Stimulated activated naive CD8-positive, alpha-beta T cell treated with anti-CD3 and anti-CD28 coated beads, Interleukin-15, Interleukin-2, amounts not matched to agents 100 U/mL and 50 U/mL, for 24 hours (primary cell): ENCODE measurements at places on chromosomes 1 and 21.
A peak's percentile ranks its signal among the peaks of the same experiment; 100 is the strongest.

- DNase-seq = no peak
Observed at GRCh38 chr1:229640455-229640854, 14.4 kb downstream of the URB2 start.

GRCh38 chr1:18253093-18253492, 145.5 kb downstream of the IGSF21 start:
- no peak for DNase-seq

DNA sequence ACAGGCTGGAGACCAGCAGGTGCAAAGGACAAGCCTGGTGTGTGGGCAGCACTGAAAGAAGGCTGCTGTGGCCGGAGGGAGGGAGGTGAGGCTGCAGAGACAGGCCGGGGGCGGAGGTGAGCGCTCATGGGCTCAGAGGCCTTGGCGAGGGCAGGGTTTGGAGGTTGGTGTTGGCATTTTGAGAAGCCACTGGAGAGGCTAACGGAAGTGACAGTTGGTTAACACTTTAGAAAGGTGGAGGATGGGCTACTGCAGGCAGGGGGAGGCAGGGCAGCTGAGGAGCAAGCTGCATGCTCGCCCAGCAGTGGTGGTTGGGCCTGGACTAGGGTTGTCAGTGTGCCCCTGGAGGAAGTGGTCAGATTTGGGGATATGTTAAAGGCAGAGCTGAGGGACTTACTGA, 37.5 kb downstream of the QSOX1 start:
- DNase-seq = no peak

DNA sequence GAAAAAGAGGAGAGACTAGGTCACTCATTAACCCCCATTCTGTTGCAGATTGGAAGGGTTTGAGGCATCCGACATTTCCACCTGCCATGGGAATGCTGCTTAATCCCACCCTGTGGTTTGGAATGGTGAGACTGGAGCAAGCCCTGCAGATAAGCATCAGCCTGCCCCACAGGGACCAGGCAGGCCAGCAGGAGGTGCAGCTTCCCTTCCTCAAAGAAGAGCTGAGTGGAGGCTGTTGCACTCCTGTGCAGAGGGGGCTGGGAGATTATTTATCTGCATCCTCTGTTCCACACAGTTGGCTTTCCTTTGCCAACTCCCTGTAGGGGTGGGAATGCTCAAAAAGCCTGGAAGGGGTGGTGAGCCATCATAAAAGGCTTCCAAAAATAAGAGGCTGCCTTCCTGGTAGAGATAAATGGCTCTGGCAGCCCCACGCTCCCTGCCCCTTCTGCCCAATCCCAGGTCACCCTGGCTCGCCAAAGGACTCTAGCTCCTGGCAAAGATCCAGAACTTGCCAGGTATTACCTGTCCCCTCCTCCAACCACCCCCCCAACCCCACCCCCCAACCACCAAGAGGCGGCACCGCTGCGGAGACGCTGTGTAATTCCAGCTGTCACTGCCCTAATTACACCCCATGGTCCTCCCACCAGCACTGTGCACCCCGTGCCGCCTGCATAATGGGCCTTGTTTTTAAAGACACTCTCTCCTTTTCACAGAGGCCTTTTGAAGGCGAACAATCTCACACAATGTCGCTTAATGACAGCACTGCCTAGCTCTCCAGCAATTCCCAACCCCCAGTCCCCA, 83.0 kb upstream of the ZC3H12A start:
- DNase-seq = no peak

DNA sequence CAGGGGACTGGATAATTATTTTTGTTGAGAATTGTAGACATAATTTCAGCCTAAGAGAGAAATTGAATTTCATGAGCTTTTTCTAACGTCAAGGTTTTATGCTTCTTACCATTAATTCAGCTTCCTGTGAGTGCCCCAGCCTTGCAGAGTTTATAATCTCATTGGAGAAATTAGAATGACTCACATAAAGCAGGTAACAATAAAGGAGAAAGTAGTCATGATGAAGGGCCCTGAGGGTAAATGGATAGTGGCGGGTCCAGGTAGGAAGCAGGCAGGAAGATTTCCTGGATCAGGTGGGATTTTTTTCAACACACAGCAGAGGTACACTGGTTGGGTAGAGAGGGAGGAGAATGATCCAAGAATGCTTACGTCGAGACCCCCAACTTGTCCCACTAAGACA, 311.4 kb downstream of the BARHL2 start:
- no peak for DNase-seq

- DNase-seq = no peak
Observed at GRCh38 chr1:246476771-246477170, 30.3 kb downstream of the SMYD3 start.

DNA sequence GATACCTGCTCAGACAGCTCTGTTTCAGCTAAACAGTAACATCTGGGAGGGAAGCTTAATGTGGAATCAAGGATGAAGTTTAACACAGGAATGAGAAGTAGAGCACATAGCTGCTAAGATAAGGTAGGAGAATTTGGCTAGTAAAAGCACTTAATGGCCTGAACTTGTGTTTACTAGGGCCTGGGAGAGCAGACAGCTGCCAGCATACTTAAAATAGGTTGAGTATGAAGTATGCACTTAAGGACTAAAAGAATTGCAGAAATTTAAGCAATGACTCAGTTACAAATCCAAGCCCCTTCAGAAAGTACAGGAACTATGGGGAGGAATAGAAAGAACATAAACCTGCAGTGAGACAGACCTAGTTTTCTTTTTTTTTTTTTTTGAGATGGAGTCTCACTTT, 53.0 kb downstream of the BACH1 start:
- DNase-seq = no peak

DNA sequence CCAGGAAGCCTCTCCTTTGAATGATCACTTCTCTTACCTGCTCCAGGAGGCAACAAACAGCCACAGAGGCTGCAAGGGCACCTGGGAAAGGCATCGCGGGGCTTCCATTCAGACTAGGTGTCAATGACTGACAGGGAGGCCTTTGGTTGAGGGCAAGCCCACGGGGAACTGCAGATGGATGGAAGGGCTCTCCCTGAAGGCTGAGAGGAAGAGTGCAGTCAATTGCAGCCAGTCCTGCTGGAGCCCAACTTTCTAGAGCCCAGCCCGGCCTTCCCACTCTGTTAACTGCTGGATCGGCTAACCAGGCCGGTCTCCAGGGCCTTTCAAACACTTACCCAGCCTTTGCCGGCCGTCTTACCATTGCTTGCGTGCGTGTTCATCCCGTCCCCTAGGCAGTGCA, 89.3 kb downstream of the LACTBL1 start:
- DNase-seq = no peak

- no peak for DNase-seq
Observed at GRCh38 chr1:213474054-213474453, 423.0 kb downstream of the RPS6KC1 start.

DNA sequence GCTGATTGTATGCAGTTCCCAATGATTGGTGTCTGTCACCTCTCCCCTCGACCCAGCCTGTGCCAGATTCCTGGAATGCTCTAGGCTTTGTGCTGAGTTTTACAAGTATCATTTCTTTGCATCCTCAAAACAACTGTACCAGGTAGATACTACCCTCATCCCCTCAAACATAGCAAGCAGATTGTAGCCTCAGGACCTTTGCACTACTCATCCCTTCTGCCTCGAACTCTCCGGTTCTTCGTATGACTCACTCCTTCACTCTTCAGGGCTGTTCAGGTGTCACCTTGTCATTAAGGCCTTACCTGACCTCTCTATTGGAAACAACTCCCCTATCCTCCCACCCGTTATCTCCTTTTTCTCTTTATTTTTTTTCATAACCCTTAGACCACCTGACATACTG, 8.0 kb downstream of the KCNC4 start:
- DNase-seq = no peak

DNA sequence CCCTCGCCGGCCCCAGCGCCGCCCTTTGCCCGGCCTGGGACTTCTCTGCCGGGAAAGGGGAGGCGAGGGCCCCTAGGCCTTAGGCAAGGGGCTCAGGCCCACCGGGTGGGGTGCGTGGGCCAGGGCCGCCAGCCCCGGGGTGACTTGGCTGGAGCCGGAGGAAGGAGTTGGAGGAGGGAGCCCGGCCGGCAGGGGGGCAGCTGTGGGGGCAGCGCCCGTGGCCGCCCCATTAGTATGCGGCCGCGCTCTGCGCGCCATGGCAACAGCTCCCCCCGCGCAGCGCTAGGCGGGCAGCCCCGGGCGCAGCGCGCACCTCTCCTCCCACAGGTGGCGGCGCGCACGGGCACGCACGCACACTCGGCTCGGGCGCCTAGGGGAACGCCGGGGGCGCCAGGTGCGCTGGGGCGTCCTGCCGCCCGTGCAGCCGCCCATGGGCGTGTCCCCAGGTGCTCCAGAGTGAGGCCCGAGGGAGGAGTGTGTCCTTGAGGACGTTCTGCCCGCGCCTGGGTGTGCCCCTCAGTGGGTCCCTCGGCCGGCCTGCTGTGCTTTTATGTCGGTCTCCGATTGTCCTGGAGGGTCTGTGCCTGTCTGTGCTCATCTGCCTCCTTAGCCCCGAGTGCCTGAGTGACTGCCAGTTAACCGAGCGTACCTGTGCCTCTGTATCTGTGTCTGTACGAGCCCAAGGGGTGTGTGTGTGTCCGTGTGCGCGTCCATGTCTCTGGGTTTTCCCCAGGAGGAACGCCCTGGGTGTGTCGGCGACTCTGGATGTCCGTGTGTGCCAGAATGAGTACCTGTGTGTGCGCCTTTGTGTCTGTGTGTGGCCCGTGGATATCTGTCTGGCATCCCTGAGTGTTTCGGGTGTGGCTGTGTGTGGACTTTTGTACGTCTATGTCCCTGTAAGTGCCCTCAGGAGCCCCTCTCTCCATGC, 38.2 kb upstream of the WASF2 start:
- peak; percentile 63 for DNase-seq

DNA sequence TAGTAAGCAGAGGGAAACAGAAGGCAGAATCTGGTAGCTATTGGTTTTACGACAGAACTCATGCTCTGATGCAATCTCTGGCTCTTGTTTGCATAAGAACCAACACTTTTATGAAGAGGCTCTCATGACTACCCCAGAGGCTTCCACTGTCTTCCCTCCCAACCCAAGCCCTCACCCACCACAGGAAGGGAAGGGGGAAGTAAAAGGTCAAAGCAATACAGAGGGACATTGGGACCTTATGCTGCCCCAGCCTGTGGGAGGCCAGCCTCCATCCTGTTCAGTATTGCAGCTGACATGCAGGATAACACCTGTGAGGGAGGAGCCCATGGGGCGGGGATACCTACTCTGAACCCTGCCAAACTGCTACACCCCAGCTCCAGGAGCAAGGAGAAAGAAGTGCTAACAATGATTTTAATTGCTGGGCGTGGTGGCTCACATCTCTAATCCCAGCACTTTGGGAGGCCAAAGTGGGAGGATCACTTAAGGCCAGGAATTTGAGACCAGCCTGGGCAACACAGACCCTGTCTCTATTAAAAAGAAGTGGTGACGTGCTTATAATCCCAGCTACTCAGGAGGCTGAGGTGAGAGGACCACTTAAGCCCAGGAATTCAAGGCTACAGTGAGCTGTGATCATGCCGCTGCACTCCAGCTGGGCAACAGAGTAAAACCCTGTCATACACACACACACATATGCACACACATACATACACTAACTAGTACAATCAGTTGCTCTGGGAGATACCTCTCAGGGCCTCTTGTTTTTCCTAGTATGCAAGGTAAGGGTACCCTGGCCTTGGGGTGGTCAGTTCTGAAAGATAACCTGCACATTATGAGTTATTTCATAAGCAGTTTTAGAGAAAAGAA, 9.5 kb downstream of the MR1 start:
- peak; percentile 32 for DNase-seq

DNA sequence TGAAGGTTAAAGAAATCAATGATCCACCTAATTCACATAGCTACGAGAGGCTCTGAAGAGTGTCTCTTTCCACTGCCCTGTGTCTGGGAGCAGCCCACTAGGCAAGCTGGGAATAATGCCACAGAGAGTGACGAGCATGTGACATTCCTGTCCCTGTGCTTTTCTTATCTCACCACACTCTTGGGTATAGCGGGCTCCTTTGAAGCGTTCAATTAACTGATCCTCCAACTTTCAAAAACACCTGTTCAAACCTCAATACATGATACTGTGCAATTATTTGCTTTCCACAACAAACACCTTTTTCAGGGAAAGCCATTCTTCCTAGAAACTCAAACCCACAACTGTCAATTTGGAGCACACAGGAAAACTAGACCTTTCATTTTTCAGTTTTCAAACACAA, 43.4 kb downstream of the PLPP3 start:
- DNase-seq = no peak

GRCh38 chr1:90989990-90990389, 31.8 kb downstream of the ZNF644 start:
- DNase-seq = no peak

GRCh38 chr21:15514073-15514946, 215.5 kb upstream of the USP25 start:
- DNase-seq = peak; percentile 37

GRCh38 chr1:228264090-228264829, 56.4 kb downstream of the OBSCN start:
- no peak for DNase-seq

DNA sequence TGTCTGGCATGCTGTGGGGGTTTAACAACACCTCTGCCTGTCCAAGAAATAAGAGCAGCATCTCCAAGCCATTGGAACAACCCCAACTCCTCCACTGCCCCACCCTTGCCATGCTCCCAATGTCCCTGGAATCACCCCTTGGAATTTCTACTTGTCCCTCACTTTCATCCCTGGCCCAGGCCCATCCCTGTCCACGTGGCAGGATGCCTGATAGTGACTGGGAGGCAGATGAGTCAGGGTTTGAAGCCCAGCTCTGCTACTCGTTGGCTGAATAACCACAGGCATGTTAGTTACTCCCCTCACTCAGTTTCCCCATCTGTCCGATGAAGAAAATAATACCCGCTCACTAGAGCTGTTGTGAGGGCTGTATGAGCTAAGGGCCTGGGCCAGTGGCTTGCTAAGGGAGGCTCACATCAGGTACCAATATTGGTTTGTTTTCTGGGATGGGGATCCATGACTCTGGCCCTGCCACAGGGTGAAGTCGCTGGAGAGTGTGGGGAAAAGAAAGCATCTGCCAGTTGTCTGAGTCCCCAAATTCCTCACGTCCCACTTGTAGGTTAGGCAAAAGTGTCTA, 99.4 kb upstream of the TLR5 start:
- DNase-seq = no peak

DNA sequence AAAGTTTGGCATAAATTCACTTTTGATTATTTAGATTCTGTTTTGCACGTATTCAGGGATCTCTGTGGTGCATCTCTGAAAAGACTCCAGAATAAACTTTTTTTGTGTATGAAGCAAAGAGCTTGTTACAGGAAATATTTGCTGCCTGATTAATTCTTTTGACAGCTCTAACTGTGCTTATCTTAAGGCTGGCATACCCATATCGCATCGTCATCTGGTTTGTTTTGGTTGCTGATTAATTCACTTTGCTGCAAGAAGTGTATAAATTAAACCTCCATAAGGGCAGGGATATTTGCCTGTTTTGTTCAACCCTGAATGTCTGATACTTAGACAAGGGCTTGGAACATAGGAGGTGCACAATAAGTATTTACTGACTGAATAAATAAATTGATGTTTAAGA, 17.5 kb upstream of the DUSP10 start:
- DNase-seq = no peak

GRCh38 chr1:107787299-107787698, 177.7 kb downstream of the VAV3 start:
- peak; percentile 41 for DNase-seq
